ENCODE measurements at places on chromosomes 1 and 21.

DNA sequence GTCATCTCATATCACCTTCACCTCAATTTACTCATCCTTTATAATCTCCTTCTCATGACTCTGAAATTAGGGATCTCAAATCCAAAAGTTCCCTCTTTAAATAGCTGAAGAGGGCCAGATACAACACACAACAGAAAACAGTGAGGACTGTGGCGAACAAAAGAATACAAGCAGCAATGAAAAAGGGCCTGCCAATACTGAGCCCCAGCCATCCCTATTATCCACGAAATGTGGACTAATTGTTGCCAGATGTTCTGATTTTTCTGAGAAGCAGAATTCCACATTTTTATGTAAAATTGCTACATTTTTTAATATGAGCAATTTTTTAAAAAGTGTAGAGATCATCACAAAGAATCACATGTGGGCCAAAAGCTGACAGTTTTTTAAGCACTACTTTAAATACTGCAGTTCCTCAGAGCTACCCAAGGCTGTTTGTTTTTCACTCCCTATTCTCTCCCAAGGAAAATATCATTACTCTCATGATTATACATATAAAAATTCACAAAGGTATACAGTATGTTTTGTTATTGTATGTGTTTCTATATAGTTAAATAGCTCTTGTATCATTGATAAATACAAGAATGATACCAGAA is 90.0 kb downstream of the ASH1L start:
- no peak for DNase-seq

DNA sequence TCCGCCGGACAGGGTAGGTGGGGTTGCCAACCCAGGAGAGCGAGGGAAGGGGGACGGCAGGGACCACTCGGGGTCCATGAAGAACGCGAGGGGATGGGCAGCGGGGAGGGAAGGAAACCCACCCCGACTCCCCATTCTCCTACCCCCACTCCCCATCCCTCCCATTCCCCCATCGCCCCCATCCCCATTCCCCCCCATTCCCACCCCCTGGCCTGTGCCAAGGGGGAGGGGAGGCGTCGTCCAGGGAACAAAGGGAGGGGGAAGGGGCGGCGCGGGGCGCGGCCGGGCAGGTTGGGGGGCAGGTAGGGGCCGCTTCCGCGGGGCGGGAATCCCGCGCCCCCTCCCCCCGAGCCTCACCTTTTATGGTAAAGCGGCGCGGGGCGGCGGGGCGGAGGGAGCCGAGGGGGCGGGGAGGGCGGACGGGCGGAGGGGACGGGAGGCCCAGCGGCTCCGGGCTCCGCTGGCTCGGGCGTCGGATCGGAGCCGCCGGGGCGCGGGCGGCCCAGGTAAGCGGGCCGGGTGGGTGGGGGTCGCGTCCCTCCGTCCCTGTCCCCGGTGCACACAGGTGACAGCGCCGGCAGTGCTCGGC is at the start of gene FBLIM1:
Gene FBLIM1 (plus strand): TSS at position 453 of the 589 bp plus-strand sequence. CDS start 6,189 bp downstream, outside the sequence.
- DNase-seq: no peak

DNA sequence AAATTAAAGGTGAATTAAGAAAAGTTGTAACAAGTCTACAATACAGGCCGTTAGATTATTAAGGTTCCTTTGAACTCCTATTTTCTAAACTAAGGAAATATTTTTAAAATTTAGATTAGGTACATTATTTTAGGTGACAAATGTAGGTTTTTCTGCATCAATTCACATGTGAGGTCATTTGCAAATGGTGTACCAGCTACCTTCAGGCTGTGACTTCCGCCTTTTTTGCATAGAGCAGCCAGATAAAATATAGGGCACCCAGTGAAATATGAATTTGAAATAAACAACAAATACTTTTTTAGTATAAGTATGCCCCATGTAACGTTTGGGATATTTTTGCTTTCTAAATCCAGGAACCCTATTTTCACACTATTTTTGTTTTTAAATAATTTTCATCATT is 544.0 kb downstream of the LMO4 start:
- DNase-seq: no peak

GRCh38 chr1:94622757-94623156 is 81.2 kb upstream of the F3 start:
- DNase-seq: no peak

GRCh38 chr1:167373986-167374385 is 144.3 kb downstream of the CD247 start:
- no peak for DNase-seq
